ENCODE measurements at places on chromosomes 4 and X.

GRCh38 chr4:92969650-92970379 lies 666.0 kb downstream of the GRID2 start:
- DNase-seq = no peak

GRCh38 chrX:129781134-129781672 lies 1.5 kb downstream of the SASH3 start:
- no peak for DNase-seq

GRCh38 chrX:35444671-35445355 lies 353.3 kb upstream of the MAGEB16 start:
- DNase-seq = no peak

GRCh38 chr4:5826437-5827107 lies 66.3 kb downstream of the CRMP1 start:
- DNase-seq = no peak

DNA sequence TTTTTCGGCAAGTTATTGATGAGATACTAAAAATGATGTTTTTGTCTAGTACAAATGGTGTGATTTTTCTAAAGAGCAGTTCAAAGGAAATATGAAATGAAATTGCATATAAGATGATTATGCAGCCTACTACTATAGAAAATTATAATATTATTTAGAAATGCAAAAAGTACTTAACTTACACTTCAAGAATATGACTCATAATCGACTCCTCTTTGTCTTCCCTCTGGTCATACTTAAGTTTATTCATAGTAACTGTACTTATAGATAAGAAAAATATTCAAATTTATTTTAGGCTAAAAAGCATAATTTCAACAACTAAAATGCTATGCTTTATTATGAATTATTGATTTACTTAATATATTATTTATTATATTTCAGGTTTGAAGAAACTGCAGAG lies 33.2 kb downstream of the CEP44 start:
- no peak for DNase-seq

DNA sequence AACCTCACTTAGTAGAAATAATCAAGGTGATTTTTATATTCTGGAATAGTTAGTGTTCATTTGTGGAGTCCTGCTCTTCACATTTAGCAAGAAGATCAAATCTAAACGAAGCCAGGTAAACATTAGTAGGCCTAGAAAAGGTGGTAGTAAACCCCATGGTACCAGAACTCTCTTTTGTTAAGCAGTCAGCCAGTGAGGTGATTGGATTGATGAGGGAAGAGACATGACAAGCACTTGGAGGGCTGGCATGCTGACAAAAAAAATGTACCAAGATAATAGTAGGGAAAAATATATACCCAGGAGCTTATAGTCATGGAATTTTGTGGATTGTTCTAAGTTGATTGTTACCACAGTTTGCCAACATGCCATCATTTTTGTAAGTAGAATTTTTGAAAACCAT lies 163.8 kb downstream of the BANK1 start:
- DNase-seq = no peak

DNA sequence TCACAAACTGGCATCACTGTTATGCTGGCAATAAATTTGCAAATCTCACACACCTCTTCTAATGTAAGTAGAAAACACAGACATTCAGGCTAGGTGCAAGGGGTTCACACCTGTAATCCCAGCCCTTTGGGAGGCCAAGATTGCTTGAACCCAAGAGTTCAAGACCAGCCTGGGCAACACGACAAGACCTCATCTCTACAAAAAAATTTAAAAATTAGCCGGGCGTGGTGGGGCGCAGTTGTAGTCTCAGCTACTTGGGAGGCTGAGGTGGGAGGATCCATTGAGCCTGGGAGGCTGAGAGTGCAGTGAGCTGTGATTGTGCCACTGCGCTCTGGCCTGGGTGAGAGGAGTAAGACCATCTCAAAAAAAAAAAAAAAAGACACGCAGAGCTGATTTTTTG lies 83.1 kb upstream of the ENPP6 start:
- no peak for DNase-seq

DNA sequence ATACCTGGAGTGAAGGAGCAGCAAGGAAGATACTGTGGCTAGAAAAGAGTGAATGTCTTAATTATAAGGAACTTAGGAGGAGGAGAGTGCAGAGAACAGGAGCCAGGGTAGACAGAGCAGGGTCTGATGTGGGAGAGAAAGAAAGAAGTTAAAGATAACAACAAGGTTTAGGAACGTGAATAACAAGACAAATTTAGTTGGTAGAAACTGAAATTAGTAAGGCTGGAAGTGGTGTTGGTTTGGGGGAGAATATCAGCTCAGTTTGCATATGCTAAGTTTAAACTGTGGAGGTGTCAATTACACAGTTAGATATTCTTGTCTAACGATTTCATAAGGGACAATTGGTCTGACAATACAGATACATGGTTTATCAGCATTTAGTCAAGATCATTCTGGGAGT lies 1123.7 kb upstream of the PABPC4L start:
- DNase-seq = no peak

DNA sequence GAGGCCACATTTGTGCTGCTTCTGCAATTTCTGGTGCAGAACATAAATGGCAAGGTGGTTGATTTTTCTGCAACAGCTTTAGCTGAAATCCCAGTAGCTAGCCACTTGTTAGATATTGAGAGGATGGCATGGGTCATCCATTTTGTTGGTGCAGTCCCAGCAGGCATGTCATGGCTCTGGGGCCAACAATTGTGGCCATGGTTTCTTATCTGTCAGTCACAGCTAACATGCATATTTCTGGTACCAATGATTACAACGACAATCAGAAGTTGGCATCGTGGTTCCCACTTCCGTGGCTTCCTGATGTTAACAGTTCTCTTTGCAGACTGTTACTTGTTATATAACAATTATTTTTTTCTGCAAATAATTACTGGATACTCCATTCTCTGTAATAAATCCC lies 42.8 kb upstream of the PRKG2 start:
- no peak for DNase-seq

DNA sequence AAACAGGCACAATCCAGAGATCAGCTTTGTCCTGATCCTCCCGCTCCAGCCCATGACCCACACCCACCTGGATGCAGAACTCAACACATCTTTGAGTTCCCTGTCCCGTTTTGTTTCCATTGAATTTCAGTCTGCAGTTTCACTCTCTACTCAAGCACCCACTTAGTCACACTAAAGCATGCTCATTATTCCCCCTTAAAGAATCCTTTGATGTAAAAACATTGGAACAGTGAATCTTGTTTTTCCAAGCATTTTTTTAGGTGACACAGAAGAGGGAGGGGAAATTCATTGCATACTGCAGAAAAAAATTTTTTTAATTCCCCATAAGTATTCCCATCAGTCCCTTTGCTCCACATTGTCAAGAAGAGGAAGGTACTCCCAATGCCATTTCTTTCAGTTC lies 249.7 kb upstream of the TTC29 start:
- DNase-seq = no peak

GRCh38 chr4:26609868-26610267 lies 26.0 kb downstream of the TBC1D19 start:
- DNase-seq = no peak

DNA sequence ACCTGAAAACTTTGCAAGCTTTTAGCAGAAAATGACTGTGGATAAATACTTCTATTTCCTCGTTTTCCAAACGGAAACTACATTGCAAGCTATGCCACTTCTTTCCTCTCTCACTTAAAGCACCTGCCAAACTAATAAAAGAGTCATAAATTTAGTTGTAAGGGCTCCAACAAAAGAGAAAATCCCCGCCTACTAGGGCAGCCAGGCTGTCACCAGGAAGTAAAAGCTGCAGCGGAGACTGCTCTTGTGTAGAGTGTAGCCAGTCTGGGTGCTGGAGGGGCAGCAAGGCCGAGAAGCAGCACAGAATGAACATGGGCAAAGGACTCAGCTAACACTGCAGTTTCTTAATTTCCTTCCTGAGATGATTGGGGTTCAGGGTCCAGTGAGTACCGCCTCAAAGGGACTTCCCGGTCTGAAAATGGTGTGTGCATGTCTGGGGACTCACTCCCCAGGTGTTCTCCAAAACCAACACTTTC lies 89.3 kb upstream of the MAML3 start:
- DNase-seq = no peak

GRCh38 chrX:19089555-19090040 lies 32.7 kb downstream of the ADGRG2 start:
- DNase-seq = no peak

DNA sequence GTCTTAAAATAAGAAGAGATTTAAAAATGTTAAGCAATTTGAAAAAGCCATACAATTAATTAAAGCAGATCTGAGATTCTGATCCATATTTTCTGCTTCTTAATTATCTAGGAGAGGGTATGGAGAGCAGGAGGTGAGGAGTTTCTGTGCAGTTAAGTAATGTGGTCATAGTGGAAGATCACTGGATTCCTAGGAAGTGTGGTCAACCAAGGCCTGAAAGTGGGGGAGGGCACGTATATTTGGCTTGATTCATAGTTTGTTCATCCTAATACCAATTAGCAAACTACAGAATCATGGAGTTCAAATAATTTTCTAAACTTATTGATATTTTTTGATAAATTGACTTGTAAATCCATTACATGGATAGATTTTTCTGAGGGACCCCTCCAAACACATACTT lies 768.3 kb downstream of the RAPGEF2 start:
- no peak for DNase-seq

GRCh38 chrX:40056420-40056819 lies 41.3 kb downstream of the BCOR start:
- DNase-seq = no peak

Measured in amygdala (tissue), 56 donors.